ENCODE measurements at places on chromosomes 4 and X. TPM values are rescaled to one million over a fixed set of nuclear protein-coding genes. Genes with fewer than 3 reads are reported as not detected.

DNA sequence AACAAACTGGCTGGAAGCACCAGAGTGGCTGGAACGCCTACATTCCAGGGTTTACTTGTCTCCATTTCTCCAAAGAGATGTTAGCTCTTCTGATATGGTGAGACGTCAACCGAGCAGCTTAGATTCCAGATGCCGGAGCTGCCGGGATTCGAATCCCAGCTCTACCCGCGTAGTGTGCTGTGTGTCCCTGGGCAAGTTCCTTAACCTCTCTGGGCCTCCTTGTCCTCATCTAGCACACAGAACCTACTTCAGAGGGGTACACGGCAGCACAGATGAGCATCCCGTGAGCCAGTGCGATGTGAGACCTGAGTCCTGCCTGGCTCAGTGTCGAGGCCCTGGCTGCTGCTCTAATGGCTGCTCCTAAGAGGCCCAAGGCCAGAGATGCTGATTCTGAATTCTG lies 60.1 kb downstream of the ABLIM2 start:
- no peak for DNase-seq

DNA sequence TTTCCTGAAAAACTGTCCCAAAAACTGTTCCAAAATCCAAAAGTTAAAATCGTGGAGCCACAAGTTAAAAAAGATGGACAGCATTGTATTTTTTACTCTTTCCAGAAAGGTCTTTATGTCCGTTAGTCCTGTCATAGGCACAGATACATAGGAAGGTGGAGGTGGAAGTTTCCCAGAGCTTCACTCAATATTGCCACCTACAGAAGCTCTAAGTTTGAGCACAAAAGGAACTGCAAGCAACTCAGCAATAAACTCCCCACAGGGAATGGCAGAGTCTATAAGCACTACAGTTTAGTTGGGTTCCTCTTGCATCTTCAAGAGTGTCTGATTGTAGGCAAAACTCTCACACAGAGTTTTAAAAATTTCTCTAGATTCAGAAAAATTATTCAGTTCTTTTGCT lies 22.0 kb upstream of the UGT2B4 start:
- DNase-seq = no peak

DNA sequence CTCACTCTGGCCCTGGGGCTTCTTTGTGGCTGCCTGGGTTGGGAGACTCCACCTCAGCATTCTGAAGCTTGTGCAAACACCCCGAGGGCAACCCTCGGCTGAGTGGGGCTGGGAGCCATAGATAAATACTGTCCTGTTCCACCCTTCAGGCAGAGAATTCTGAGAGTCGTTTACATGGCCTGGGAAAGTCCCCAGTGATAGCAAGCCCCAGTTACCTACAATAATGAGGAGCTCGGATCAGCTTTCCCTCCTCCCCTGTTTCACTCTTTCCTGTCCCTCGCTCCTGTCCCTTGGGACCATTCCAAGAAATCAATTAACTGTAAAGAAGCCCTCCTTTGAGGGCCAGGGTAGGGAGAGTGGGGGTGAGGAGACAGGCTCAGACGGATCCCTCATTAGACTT lies 31.6 kb upstream of the DDX3X start:
- no peak for DNase-seq

PPP2R2C gene
- not detected for total RNA-seq

GPRASP1 gene
- total RNA-seq = 1.5 TPM
